Bronchial epithelial cell (primary cell): ENCODE measurements at places on chromosomes 6 and 20. TPM values are rescaled to one million over a fixed set of nuclear protein-coding genes. Genes with fewer than 3 reads are reported as not detected.
A peak's percentile ranks its signal among the peaks of the same experiment; 100 is the strongest.

DNA sequence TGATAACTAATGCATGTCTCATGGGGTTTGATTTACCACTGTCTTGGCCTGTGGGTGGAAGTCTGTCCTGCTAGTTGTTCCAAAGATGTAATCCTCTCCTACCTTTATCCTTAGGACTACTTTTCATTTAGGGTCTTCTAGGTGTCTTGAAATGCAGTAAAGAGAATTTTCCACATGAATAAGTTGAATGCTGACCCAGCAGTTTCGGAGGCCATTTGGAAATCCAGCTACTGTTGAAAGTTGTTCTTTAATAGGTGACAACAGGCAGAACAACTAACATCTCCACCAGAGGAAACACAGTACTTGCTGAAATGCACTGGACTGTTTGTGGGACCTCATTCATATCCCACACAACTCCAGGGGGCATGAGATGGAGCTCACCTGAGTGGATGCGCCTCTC lies 478.1 kb downstream of the BTBD3 start:
- no peak for DNase-seq

DNA sequence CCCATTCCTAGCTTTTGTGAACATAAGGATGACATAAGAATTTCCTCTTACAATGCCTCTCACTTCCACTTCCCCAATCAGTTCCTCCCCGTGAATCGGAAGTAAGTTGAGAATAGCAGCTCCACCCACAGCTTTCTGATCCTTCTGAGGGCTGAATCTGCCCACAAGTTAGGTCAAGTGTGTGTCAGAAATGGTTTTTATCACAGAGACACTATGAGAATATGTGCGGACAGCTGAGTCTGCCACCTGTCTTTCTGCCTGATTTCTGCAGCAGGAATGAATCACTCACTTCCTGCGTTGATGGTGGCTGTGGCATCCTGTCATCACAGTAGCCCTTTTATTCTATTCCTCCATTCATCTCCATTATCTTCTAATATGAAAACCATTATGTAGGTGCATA lies 70.2 kb downstream of the RIN2 start:
- DNase-seq, result peak; percentile 68

The SLC17A5 gene
- 12.4 and 18.7 TPM in 2 replicates for total RNA-seq

DNA sequence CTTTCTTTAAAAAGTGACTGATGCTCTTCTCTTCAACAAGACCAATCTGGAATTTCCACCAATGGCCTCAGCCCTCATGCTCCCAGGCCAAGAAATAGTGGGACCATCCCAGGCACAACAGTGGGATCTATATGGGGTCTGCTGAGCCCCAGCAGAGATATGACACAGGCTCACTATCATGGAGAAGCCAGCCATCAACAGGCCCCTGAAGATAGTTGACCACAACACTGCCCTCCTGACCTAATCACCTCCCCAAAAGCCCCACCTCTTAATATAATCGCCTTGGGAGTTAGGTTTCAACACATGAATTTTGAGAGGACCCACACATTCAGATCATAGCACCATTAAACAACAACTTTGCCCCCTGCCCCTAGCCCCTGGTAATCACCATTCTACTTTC lies 16.8 kb upstream of the MCM3 start:
- no peak for DNase-seq

The MATN4 gene
- 0.13 and 0.26 TPM in 2 replicates for total RNA-seq

DNA sequence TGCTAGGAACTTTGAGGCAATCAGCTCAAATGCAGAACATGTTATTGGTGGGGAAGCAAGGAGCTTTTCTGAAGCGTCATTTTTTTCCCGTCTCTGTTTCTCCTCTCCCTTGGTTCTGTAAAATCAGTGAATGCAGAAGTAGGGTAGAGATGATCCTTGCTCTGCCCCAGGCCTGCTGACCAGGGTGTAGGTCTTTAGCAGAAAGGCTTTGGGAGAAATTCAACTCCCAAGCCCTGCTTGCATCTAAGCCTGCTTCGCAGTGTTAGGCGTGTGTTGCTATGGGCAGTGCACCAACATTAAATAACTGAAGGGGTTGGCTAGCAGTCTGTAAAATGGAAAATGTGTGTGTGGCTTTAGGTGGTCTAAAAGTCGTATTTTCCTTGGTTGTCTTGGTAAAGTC lies 45.9 kb downstream of the SASH1 start:
- DNase-seq, result no peak

DNA sequence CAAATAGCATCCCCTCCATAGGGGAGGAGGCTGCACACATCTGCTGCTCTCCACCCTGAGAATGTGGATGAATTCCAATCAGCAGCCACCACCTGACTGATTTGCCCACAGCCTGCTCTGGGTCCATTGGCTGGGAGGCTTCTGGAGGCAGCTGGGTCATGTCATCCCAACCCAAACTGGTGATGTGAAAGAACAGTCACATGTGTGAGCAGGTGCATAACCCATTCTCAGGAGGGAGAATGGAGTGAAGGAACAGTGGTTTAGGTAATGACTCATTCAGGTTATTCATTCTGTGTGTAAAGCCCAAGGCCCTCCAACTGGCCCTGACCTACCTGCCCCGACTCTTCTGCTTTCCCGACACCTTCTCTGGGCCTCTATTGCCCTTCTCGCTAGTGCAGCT lies 90.9 kb upstream of the GCM1 start:
- DNase-seq, result peak; percentile 15

- DNase-seq, result no peak
Observed at GRCh38 chr6:169659820-169660610, 41.8 kb downstream of the WDR27 start.
